Brain microvascular endothelial cell (primary cell): ENCODE measurements at places on chromosomes 7 and 10.

DNA sequence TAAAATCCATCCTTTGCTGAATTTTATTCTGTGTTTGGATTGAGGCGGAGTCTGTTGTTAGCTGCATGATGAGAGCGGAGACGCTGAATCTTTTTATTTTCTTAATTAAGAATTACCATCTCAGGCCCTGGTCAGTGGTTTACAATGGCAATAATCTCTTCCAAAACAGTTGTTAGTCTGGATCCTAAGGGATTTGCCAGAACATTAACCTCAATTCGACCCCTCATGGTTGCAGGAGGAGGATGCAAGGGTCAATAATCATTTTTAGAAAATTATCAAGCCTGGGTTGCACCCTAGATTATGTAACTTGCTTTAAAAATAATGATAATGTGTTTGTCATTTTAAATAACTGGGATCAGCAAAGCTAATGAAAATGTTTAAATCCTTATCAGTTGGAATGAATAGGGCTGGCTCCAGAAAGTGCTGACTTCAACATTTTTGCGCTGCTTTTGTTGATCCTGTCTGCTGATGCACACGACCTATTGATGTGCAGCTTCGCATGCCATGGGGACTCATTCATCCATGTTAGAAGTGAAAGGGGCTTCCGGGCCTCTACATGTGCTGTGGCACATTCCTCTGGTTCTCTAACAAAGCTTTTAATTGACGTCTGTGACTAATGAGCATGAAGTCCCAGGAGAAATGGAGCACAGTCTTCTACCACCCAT is 80.7 kb upstream of the KIAA1217 start:
- DNase-seq = no peak

DNA sequence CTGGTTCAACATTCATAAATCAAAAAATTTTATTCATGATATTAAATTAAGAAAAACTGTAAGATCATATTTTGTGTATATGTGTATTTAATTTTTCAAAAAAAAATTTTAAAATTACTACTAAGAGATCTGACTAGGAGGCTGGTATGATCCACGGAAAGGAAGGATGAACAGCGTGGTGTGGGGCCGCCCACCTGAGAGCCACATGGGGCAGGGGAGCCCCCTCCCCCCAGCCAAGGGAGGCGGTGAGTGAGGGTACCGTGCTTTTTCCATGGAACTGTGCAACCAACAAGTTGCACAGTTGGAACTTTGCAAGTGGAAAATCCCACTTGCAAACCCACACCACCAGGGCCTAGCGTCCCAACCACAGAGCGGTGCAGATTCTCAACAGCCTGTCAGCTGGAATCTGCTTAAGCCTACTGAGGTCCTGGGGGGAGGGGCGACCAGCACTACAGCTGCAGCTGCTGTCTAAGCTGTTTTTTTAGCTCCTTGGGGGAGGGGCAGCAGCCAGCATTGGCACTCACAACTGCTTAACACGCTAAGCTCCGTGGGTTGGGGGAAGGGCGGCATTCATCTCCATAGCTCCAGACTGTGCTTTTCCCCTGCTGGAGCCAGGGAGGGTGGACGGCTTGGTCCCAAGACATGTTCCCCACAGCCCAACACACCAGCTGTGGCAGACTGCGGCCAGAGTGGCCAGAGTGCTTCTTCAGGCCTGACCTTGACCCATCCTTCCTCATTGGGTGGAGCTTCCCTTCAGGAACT is 94.2 kb upstream of the IGFBP3 start:
- peak; percentile 31 for DNase-seq

DNA sequence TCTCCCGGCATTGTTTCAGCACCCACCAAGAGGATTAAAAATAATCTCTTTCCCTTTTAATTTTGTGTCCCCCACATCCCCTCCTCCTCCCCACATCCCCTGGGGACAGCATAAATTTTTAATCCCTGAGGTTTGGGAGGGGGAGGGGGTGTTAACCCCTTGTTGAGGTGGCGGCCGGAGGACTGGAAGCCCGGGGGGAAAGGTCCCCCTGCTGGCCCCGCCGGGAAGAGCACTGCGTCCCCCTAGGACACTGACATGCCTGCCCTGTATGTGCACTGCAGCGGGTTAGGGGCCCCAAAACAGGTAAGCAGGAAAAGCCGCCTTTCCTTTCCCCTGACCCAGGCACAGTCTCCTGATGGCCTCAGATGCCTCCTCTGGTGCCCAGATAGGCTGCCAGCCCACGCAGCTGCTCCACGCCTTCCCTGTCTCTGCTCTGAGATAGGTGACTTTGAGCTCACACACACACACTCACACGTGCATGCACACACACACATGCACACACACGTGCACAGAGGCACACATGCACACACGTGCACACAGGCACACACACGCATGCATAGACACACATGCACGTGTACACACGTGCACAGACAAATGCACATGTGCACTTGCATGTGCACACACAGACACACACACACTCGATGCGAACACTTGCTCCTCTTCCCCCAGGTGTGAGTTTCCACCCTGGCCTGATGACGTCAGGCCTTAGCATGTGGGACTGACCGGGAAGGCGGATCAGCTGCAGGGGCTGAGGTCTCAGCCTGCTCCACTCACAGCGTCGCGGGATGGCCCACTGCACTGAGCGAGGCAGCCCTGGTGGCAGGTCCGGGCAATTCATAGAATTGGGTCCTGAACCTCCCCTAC is 12.3 kb downstream of the CNPY1 start:
- no peak for DNase-seq

DNA sequence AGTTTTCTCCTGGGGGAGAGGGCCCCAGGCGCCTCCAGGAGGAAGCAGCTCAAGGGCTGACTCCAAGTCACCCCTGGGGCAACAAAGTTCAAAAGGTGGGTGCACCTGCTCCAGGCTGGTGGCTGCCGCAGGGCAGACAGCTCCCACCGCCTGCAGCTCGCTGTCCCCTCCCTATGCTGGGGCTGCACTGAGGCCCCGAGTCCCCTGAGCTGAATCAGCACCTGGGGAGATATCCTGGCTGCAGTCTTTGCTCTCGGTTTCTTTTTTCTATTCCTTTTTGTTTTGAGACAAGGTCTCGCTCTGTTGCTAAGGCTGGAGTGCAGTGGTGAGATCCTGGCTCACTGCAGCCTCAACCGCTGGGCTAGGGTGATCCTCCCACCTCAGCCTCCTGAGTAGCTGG is 183.4 kb downstream of the DNAJB6 start:
- DNase-seq = no peak

DNA sequence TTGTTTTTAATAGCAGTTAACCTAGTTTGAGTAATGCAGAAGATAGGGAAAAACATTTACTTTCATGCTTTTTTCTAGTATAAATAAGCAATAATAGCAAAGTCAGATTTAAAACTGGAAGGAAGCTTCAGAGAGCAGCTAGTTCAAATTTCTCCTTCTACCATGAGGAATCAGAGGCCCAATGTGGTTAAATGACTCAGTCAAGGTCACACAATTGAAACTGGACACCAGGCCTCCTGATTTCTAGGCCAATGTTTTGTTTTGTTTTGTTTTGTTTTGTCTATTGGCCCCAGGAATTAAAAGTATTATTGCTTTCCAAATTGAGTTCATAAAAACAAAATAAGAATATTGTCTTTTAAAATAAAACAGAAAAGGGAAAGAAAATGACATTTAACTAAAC is 122.3 kb downstream of the TRIL start:
- DNase-seq = peak; percentile 63

DNA sequence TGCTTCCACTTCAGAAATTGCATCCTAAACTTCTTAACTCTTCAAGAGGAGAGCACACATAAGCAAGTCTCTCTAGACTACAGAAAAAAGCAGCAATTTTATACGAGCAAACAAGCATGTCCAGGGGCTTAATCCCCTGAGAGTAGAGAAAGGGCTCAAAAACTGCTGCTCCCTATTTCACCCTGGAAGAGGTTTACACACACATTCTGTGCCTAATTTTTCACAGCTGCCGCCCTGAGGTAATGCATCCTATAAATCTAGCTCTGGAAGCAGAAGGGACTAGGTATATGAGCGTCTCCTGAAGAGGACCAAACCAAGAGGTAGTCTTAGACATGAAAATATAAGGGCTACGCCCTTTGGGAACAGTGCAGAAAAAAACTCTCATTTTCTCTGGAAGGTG is 73.1 kb downstream of the CRPPA start:
- DNase-seq = no peak

GRCh38 chr7:29418651-29419050 is 145.0 kb upstream of the PRR15 start:
- DNase-seq = no peak

GRCh38 chr7:154729056-154729455 is 273.9 kb downstream of the PAXIP1 start:
- no peak for DNase-seq

DNA sequence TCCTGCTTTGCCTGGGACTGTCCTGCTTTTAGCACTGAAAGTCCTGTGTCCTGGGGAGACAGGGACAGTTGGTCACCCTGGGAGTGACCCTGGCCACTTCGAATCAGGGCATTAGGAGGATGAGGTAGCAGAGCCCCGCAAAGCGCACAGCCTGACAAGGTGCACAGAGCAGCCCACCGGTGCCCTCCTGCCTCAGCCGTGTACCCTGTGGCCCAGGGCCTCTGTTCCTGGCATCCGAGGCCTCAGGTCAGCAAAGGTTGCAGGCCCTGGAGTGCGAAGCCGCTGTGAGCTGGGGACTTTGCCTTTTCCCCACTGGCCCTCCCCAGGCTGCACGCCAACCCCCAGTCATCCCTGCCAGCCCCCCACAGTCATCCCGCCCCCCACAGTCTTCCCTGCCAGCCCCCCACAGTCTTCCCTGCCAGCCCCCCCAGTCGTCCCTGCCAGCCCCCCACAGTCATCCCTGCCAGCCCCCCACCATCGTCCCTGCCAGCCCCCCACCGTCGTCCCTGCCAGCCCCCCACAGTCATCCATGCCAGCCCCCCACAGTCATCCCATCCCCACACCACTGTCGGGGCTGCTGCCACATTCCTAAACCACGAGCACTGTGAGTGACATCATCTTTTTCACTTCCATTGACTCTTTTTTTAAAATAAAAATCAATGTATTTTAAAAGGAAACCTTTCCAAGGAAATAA is 91.8 kb downstream of the RGS10 start:
- peak; percentile 12 for DNase-seq

GRCh38 chr7:11332865-11333228 is 359.2 kb downstream of the PHF14 start:
- no peak for DNase-seq

- no peak for DNase-seq
Observed at GRCh38 chr7:94127026-94127425, 122.9 kb upstream of the BET1 start.

DNA sequence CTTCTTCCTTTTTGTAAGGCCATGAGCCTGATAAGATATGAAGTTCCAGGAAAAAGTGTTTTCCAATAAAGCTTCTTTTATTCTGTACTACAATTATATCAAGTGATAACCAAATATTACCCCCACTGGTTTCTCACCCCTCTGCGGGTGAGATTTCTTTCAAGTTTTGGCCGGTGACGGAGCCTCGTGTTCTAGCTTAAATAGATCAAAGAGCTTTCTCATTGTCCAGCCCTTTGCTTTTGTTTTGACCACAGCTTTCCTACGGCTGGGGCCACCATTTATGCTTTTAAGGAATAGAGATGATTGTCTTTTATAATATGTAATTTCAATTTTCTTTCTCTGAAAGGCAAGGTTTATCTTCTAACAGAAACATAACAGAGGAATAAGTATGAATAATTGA is 196.7 kb upstream of the MTPN start:
- DNase-seq = no peak

GRCh38 chr10:100529475-100530298 is at the start of gene NDUFB8:
TSS of gene NDUFB8 (minus strand) at chr10:100529871. CDS start at chr10:100529851, 20 bp downstream.
- peak; percentile 76 for DNase-seq

DNA sequence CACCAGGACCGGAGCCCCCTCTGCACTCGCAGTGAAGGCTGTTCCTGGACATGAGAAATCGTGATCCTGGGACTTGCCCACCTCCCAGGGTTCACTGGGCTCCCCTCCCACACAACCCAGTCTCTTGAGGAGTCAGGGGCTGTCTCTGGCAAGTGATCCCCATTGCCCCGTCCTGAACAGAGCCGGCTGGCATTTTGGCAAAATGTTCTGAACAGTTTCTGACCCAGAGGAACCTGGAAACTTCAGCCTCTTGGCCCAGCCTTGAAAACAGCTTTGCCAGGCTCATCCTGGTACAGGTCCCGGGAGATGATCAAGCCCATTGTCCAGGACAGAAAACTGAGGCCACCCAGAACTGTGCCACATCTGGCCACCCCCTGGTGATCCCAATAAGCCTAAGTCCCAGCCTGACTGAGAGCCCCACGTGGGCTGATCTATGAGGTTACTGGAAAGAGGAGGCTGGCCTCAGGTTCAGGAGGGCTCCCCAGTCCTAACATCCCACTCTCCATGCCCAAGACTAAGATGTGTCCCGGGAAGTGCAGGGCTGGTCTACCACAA is 115.7 kb downstream of the OAT start:
- DNase-seq = no peak

DNA sequence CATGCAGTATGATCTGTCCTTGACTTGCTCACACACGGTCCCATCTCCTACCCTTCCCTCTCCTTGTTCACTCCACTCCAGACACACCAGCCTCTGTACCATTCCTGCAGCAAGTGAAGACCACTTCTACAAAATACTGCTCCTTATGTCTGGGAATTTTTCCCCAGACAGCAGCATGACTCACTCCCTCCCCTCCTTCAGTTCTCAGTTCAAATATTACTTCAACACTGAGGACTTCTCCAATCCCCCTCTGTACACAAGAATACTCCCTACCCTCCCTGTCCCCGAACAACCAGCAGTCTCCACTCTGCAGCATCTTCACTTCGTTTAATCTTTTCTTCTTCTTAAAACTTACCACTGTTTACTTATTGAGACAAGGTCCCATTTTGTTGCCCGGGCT is 474.0 kb downstream of the GPAM start:
- no peak for DNase-seq

GRCh38 chr10:8173243-8173865 is 118.9 kb downstream of the GATA3 start:
- DNase-seq = no peak
